Eye (tissue), 1 donor: ENCODE measurements at places on chromosomes 2 and 18.
A peak's percentile ranks its signal among the peaks of the same experiment; 100 is the strongest.

GRCh38 chr2:208571764-208572131 lies 165.2 kb downstream of the PTH2R start:
- no peak for DNase-seq

DNA sequence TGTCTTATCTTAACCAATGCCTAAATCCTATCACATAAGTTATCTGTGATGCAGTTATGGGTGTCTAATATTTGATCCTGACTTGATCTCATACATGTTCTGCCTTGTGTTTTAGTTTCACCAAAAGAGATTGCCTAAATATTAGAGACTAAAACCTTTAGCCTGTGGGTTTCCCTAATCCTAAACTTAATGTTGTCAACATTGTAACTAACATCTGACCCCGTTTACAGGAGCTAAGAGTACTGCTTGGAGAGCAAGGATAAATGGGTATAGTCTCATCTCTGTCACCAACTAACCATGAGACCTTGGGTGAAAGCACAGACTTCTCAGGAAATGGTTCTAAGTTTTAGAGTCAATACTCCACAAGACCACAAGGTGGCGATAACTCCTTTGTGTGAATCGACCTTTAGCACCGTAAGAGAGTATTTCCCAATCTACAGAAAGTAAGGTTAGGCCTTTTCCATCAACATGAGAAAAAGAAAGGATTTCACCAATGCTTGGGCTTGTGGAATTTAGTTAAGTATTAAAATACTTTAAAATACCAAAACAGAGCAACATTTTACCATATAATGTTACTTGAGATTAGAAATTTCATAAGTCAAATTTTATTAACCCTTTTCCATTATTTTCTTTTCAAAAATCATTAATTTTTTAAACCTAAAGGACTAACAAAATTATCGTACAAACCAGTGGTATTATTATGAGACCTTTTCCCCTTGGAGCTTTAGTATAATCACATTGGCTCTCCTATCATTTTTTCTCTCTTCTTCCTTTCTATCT lies 60.5 kb downstream of the G6PC2 start:
- peak; percentile 85 for DNase-seq

DNA sequence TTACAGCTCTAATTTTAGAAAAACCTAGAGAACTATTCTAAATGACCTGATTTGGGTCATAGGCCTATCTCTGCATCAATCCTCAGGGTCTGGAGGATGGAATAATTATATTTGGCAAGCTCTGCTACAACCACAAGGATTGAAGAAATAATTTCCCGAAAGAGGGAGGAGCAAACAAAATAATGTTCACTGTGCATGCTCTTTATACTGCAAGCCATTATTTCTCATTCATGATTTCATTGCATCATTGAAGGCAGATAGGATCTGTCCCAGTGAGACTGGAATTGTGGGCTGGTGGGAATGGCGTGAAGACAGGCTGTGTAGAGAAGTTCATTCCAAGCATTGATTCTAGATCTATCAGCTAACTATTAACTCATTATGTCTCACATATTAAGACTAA lies 12.7 kb upstream of the MAPRE2 start:
- no peak for DNase-seq

DNA sequence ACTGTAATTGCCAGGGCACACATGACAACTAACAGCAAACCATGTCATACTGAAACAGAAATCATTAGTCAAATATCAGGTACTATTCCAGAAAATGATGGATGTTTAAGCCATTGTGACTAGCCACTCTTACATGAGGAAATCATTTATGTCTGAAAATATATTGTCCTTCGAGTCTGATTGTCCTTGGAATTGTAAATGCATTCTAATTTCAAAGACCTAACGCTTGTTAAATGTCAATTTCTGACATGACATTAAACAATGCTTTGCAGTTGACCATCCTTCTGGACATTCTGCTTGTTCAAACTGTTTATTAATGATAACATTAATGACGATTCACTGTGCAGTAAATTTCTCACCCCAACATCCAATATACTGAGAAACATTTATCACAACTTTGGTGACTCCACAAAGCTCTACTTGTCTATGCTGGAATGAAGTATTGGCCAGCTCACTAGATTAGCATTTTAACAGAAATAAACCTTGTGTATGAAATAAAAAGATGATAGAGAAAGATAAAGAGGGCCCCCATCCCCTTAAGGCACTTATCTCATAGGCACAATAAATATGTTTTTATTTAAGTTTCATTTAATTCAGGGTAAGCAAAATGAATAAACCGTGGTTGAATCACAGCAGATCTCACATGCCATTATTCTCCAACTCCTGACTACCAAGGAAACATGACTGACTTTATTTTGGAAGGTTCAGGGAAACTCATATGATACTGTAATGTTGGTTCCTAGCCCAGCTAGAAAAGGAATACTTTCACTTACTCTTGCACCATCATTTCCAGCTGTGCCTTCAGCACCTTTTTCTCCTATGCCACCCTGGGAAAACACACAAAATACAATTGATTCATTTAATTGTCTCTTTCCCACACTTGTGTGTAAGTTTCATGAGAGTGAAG lies 82.3 kb downstream of the COL3A1 start:
- DNase-seq: no peak

DNA sequence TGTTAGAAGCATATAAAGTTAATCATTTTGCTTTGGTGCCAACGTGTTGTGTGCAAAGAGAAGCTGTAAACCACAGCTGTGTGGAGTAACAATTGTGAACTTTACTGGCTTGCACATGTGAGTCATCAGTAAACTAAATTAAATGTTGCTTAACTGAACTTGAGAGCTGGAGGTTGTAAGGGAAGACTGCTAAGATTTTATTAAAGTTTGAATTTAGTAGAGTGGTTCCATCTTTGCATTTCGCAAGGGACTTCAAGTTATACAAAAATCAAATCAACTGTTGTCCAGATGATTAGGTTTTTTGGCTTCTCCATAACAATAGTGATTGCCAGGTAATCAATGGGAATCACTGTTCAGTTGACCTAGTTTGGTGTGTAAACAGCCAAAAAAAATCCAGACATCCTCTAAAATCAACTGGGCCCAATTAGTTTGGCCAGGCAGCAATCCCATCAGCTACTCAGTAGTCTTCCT lies 247.4 kb downstream of the MYO3B start:
- peak; percentile 41 for DNase-seq
